ENCODE measurements at places on chromosomes 7 and 10.

- no peak for DNase-seq
Measured at GRCh38 chr7:95619517-95619916, 23.2 kb upstream of the PDK4 start.

GRCh38 chr7:141276031-141276430 lies 202.2 kb downstream of the TMEM178B start:
- peak; percentile 57 for DNase-seq

DNA sequence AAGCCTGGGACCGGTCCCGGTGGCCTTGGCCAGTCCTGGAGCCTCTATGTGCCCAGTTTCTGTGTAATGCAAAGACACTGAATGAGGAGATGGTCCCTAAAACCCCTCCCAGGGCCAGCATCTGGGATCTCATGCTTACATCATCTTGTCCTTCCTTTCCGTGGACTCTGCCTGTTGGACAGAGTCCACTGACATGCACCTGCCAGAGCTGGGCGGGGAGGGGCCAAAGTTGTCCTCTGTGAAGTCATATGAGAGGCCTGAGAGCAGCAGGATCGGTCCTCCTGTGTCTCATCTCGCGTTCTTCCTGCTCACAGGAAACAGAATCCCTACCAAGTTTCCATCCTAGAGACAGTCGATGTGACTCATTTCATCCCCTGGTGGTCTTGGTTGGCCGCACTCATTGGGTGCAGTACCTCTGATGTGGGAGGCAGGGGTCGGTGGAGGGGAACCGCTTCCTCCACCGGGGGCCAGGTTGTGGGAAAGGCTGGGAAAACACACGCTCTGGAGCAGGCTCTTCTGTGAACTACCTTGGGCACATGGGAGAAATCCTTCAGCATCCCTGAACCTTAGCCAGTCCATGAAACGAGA lies 389.6 kb upstream of the PODXL start:
- no peak for DNase-seq

- DNase-seq, result no peak
Measured at GRCh38 chr7:87056346-87056745, 3.1 kb downstream of the ELAPOR2 start.

DNA sequence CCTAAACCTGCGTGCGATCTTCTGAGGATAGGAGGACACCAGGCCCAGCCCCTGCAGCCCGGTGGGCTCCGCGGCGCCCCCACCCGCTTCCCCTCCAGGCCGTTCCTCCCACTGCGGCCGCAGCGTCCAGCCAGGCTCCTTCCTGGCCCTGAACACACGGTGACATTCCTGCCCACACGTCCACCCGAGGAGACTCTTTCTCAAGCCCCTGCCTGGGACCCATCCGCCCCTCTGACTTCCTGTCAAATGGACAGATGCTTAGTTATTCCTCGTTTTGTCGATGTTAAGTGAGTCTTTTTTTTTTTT lies 32.4 kb upstream of the RNF32 start:
- DNase-seq, result no peak

DNA sequence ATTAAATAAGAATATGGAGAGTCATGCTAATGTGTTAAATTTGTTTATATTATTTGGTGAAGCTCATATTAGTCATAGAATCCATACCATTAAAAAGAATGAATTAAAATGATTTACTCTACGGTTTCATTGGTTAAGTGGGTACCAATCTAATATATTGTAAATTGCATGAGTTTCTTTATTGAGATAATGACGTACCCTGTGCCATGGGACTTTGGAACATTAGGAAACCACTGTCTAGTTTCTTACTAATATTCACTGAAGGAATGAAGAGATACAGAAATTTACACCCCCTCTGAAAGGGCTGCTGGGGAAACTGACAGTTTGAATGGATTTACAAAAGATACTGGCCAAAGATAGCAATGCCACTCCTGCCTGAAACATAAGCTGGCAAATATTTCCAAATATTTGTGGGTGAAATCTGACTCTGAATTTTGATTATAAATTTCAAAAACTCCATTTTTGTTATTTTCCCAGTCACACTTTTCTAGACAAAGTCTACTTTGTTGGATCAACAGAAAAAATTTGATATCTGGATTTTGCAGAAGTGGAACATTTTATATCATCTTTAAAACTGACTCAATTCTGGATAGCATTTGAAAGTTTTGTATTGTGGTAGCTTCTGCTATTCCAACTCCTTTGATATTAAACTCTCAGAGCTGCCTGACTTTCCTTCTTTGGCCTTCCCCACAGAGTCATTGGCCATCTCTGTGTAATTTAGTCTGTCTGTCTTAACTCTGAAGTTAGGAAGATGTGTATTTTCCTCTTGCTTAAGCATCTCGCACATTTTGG lies 22.3 kb downstream of the MDFIC start:
- DNase-seq, result no peak

Data from M059J (cell line).